DMS 273 treated with DMSO at 0.1 percent for 48 hours (cell line): ENCODE measurements at places on chromosomes 7 and 10.

DNA sequence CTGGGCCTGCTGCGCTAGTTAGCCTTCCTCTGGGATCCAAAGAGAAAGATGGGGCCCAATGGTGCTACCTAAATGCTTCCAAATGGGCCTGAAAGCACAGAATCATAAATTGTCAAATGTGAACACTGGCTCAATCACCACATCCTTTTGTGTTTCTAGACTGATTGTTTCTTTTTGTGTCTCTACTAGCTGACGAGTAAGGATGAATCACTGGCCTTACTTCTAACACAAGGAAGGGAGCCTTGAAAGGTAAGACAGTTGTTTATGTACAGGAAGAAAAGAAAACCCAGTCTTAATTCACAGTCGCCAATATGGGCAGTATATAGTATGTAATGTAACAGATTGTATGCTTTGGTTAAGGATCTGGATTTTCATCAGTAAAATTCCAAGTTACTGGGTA lies 89.5 kb downstream of the ZNF92 start:
- DNase-seq, result no peak

DNA sequence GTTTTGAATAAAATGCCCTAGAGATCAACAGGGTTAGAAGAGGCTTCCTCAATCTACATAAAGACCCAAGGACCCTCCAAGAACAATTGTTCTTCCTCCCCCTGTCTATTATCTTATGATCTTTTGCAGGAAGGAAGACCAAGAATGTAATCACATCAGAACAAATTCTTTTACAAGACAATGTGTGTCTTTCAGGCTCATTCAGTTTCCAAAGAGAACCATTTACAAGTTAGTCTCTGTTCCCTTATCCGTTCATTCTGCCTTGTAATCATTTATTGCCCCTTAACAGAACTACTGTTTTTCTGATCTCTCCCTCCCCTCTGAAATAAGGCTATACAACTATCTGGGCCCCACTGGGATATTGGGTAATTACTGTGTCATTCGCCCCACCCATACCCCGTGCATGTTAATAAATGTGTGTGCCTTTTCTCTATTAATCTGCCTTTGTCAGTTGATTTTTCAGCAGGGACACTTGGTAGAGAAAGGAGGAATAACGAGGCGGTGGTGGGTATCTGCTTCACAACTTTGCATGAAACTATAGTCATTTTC lies 5.7 kb upstream of the MKRN1 start:
- DNase-seq, result no peak

DNA sequence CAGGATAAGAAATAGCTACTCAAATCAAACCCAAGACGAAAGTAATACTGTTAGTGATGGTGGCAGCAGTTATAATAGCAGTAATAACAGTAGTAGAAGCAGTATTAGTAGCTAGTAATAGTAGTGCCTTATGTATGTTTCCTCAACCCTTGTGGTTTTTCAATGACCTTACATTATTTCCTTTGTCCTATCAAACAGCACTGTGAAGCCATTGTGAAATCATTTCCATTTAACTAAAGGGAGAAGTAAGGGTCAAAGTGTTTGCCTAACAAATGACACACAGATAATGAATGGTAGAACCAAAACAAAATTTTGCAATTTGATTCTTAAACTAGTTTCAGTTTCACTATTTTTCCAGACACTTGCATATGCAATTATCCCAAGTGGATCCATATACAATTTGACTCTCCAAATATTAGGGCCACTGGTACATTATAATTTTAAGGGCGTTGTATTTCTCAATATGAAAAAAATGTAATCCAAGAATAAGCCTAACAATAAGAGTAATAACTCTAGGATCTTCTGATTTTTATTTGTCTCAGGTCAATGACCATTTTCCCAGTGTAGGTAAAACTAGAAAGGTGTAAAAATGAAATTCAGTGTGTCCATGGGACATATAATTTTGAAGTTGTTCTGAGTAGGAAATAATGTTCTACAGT lies 33.7 kb upstream of the TMEM26 start:
- no peak for DNase-seq

DNA sequence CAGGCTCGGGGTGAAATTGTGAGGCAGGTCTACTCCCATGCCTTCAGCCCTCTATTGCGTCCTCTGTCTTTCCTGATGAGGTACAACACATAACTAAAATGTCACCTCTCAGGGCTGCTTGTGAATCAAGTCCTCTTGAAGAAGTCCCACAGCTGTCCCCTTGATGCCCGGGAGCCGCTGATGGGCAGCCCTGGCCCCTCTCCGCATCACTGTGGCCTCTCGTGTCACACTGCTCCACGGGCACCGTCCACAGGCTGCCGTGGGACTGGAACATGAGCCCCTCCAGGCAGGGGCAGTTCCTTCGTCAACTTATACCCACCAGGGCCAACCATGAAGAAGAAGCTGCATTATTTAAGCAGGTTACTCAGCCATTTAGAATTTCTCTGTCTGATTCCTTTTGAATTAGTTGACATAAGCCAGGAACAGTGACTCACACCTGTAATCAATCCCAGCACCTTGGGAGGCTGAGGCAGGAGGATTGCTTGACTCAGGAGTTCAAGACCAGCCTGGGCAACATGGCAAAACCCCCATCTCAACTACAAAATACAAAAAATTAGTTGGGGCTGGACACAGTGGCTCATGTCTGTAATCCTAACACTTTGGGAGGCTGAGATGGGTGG lies 58.5 kb upstream of the UBE3C start:
- no peak for DNase-seq

GRCh38 chr10:47388879-47389278 lies 4.8 kb upstream of the ZNF488 start:
- no peak for DNase-seq

GRCh38 chr10:4343091-4343490 lies 482.9 kb upstream of the AKR1E2 start:
- DNase-seq, result no peak

DNA sequence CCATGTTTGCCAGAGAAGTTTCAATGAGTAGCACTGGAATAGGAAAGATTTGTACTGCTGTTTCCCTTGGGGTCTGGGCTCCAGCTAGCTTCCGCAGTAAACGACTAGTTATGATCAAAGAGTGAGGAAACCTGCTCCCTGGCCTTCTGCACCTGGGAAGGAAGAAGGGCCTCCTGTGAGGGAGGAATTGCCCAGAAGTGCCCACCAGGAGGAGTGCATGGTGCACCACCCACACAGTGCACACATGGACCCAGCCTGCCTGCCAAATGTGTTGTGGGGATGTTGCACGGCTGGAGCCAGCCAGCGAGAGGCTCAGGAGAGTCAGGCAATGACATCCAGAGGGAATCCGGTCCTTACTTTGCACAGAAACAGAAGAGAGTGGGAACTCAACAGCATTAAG lies 27.0 kb upstream of the FAM107B start:
- DNase-seq, result no peak

- no peak for DNase-seq
Observed at GRCh38 chr7:2791390-2791789, 52.7 kb downstream of the GNA12 start.

DNA sequence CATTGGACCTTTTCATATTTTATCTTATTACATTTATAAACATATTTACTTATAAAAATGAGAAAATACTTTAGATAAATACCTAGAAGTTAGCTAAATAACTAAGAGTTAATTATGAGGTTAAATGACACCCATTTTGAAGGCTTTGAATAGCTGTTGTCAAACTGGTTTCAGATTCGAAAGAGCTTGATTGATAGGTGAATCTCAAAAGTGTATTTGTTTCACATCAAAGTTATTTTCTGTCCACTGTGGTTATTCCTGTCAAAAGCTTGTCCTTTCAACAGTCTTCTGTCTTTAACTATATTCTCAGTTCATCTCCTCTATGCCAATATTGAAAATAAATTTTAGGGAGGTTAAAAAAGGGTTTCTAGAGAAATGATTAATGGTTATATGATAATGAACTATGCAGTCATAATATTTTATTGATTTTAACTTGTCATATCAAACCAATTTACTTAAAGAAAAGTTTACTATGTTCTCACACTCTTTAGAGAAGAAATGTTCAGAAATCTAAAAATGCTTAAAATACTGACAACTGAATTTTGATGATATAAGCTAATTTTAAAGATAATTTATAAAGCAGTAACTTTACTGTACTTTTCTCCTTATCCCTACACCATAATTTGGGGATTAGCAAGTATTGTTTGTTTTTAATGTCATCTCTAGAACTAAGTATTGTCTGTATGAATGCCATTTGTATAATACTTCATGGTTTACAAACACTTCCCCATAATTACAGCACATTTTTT lies 72.0 kb upstream of the FOXP2 start:
- DNase-seq, result no peak

- no peak for DNase-seq
Observed at GRCh38 chr10:92972066-92972870, 88.3 kb upstream of the CYP26C1 start.

GRCh38 chr10:6247041-6247712 lies 44.4 kb downstream of the PFKFB3 start:
- DNase-seq, result no peak

DNA sequence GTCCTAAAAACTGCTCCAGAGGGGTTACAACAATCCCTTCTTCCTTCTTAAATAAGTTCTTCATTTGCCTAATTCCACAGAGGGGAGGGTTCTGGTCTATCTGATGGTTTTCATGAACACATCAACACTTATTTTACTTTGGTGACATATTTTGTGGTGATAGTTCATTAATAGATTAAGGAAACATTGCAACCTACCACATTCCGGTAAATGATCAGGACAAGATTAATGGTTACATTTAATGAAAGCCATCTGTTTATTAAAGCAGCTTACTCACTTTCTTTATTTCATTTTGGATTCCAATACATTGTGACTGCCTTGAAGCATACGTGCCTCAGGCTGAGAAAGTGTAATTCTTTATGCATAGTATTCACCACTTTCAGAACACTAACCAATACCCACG lies 101.0 kb downstream of the SKIDA1 start:
- no peak for DNase-seq

GRCh38 chr10:17410907-17411306 lies 43.5 kb downstream of the ST8SIA6 start:
- DNase-seq, result no peak

DNA sequence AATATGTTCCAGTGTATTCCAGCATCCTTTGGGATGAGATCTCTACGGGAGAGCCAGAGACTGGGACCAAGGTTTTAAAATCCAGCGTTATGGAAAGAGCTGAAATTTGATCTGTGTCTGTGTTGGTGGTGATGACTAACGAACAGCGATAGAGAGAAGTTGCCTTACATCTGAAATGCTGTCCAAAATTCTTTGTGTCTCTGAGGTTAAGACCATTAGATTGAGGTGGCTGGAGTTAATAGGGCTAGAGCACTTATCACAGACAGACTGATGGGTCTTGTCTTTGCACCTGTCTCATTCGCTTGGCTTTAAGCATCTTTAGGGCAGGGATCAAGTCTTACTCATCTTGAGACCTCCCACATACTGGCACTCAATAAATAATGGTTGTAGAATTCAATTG lies 41.0 kb upstream of the RAPGEF5 start:
- DNase-seq, result no peak

GRCh38 chr10:33455029-33455428 lies 120.6 kb upstream of the NRP1 start:
- no peak for DNase-seq

DNA sequence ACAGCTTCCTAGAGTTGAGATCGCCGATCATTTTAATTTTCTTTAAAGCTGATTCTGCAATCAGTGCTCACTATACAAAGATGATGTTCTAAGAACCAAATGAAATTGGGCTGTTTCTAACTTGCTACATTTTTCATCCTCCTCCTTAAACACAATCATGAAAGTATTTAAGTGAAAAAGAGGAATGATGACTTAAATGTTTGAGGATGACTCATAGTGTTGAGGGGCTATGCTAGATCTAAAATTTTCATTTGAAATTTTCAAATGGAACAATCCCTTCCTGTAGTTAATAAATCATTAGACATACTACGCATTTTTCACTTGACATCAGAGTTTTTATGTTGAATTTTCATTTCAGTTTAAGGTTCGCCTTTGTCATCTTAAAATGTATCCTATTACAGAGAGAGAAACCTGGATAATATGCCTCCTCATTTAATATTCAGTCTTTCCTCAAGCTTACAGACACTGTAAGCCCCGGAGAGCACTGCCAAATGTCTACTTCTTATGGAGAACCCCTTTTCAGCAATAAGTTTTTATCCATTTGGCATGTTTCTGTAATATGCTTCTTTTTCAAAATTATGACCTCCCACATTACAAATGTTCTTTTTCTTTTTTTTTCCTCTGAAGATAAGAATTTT lies 499.6 kb downstream of the MAGI2 start:
- no peak for DNase-seq

GRCh38 chr7:34493752-34494151 lies 164.3 kb upstream of the NPSR1 start:
- no peak for DNase-seq

DNA sequence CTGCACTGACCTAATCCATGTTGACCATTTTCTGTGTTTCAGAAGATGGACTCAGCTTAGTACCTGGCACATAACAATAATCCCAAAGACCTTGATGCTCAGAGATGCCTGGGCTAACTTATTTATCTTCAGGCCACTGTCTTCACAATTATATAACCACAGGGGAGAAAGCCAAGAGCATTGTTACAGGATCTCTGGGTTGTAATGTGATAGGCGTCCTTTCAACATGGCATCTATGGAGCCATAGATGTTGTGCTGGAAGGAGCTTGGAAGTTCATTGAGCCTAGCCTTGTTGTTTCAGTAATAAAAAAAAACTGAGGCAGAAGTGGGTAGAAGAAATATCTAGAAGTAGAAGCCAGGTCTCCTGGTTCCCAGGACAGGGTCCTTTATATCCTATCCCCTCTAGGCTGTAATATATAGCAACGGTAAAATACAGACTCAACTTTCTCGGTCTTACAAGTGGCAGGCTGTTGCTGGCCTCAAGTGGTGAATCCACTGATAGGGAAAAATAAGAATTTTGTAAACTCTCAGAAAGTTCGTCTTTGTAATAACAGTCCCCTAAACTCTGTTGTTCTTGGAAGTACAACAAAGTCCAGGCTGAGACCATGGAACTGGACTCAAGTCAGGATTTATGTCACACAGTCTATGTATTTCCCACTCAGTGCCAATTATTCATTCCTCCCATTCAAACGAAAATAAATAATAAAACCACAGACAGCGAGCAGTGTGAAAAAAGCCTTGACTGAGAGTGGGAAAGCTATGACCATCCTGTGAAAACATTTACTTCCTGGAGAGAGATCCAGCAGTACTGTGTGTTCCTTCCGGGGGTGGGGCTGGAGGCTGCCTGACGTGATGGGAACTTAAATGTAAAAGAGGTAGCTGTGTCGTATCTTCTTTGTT lies 277.6 kb downstream of the REEP3 start:
- DNase-seq, result no peak
